Iris pigment epithelial cell (primary cell): ENCODE measurements at places on chromosomes 5 and 9.
A peak's percentile ranks its signal among the peaks of the same experiment; 100 is the strongest.

DNA sequence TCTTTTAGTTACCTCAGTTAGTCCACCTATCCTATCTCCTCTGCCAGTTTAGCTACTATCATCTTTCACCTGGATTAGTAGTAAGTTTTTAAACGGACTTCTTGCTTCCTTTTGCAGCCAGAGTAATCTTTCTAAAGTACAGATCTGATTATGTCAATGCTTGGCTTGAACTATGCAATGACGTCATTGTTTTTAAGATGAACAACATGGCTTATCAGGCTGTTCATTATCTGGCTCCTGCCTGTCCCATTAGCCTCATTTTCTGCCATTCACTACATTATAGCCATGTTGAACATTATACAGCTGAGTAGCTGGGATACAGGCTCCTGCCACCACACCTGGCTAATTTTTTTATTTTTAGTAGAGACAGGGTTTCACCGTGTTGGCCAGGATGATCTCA lies 98.7 kb downstream of the RANBP17 start:
- peak; percentile 47 for DNase-seq

DNA sequence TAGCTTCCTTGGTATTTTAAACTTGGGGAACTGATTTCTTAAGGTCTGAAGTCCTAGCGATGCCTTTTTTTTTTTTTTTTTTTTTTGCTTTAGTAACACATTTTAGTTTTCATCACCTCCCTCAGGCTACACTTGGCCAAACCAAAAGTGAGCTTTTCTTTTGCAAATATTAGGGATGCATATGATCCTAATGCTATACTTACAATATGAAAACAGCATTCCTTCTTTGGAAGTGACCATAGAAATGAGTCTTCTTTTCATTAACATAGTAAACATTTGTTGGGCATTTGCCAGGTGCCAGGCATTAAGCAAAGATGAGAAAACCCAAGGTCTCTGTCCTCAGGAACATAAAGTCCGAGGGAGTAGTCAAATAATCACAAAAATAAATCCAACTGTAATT lies 189.8 kb downstream of the ALDH1A1 start:
- DNase-seq: no peak

DNA sequence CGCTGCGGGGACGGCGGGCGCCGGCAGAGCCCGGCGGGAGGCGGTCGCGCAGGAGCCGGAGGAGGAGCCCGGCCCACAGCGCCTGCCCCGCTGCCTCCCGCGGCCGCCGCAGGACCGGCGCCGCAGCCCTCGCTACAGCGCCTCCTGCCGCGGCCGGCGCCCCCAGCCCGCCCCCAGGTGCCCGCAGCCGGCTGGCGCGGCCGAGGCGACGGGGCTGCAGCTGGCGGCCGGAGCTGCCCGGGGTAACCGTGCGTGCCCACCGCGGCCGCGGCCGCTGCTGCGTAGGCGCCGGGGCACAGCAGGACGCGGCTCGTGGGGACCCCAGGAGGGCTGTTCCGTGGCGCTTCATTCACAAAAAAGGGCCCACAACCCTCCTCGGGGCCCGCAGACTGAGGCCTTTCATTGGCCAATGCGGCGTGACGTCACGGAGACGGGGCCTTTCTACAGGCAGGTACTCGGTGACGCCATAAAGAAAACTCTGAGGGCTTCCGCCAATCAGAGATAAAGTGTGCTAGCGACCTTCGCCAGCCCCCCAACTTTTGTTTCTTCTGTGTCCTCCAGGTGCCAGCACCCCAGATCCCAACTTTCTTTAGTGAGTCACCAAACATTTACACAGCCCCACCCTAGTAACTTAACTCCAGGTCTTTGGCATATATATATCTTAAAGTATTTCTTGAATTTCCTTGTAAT lies at the start of gene CDC14B:
Gene CDC14B, minus strand, starts transcription at position 353 of the 690 bp plus-strand sequence. CDS start 465 bp downstream, outside the sequence.
- peak; percentile 95 for DNase-seq

- DNase-seq: no peak
Observed at GRCh38 chr9:135920973-135921585, 13.7 kb upstream of the CAMSAP1 start.

DNA sequence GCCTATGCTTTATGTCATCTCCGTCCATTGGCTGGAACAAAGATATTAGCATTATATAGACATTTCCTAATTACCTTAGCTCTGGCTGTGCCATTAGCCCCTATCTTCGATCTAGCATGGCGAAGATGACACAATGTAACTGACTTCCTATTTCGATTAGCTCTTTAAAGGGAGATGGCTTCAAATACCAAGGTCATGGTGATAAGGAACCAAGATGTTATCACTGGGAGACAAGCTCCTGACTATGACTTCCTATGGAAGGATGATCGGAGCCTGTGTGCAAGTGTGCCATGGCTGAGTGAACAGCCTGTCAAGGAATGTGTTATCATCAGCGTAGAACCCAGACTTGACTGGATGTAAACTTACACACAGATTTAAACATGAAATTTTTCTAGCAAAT lies 602.1 kb downstream of the PSAT1 start:
- no peak for DNase-seq

GRCh38 chr9:89284076-89284475 lies 26.9 kb upstream of the CKS2 start:
- no peak for DNase-seq

- DNase-seq: no peak
Observed at GRCh38 chr9:75995066-75995465, 104.6 kb downstream of the PCSK5 start.

GRCh38 chr5:171660434-171660833 lies 125.2 kb upstream of the SMIM23 start:
- DNase-seq: no peak

GRCh38 chr5:124740991-124741583 lies 5.4 kb downstream of the ZNF608 start:
- no peak for DNase-seq

GRCh38 chr5:43520615-43521014 lies 5.7 kb upstream of the C5orf34 start:
- no peak for DNase-seq

- DNase-seq: no peak
Observed at GRCh38 chr5:159671886-159672285, 244.4 kb upstream of the ADRA1B start.

- DNase-seq: no peak
Observed at GRCh38 chr9:95611354-95611753, 94.6 kb upstream of the PTCH1 start.

- no peak for DNase-seq
Observed at GRCh38 chr5:1636981-1637638, 113.3 kb upstream of the LPCAT1 start.

GRCh38 chr5:143494162-143494561 lies 90.7 kb upstream of the NR3C1 start:
- DNase-seq: peak; percentile 95

- DNase-seq: no peak
Observed at GRCh38 chr5:75366787-75367186, 29.8 kb downstream of the HMGCR start.

GRCh38 chr5:94691291-94691690 lies 72.8 kb downstream of the SLF1 start:
- DNase-seq: no peak

- DNase-seq: no peak
Observed at GRCh38 chr5:172674155-172674554, 33.1 kb downstream of the NEURL1B start.

GRCh38 chr5:112511920-112512319 lies 92.8 kb upstream of the EPB41L4A start:
- no peak for DNase-seq

DNA sequence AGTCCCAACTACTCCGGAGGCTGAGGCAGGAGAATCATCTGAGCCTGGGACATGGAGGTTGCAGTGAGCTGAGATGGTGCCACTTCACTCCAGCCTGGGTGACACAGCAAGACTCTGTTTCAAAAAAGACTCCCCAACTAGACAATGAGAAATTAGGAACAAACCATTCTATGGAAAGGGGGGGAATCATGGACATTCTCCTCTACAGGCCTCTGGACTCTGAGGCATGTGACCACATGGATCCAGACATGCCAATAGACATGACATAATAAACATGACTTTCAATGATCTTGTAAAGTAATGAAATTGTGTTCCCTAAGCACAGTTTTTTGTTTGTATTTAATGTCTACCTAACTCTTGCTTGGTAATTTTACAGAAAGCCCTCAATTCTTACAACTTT lies 8.8 kb downstream of the HOMER1 start:
- no peak for DNase-seq

DNA sequence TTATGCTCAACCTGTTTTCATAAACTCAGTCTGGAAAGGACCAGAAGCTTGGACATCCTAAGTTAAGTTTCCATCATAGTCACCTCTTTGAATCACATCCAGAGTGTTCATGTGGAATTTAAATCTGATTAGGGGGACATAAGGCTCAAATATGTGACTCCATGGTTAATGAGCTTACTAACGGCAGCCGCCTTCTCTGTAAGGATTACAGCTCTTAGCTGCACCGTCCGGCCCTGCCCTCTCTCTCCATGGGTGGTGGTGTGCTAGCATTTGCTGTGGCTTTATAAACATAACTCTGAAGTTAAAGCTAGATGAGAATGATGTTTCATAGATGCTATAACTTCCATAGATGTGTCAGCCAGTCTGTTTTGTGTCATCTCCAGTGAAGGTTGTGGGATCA lies 156.5 kb downstream of the TRIO start:
- no peak for DNase-seq

DNA sequence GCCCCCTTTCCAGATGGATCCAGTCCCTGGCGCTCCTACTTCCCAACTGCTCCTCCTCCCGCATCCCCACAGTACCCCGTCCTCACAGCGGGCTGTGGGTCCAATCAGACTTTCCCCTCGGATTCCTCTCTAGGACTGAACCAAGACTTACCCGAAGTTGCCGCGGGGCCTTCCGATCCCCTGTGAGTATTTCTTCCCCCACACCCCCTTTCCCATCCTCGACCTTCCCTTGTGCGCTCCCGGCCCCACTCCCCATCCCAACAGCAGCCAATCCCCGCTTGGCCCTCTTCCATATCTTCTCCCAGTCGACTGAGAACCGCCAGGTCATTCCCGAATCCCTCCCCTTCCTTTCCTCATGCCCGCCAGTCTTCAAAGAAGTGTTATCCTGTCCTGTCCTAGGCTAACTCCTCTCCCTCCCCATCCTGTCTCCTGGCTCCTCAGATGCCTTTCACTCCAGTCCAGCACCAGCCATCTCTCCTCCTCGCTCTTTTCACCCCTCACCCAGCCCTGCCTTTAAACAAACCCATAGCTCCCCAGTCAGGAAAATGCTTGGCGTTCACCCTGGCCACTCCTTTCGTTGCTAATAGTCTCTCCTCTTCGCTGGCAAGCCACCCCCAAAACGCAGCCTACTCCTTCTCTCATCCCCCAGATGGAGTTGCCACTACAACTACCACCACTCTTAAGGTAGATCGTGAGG lies 646 bp downstream of the SWI5 start:
- peak; percentile 29 for DNase-seq

GRCh38 chr9:71357346-71357745 lies 235.9 kb upstream of the TRPM3 start:
- no peak for DNase-seq

DNA sequence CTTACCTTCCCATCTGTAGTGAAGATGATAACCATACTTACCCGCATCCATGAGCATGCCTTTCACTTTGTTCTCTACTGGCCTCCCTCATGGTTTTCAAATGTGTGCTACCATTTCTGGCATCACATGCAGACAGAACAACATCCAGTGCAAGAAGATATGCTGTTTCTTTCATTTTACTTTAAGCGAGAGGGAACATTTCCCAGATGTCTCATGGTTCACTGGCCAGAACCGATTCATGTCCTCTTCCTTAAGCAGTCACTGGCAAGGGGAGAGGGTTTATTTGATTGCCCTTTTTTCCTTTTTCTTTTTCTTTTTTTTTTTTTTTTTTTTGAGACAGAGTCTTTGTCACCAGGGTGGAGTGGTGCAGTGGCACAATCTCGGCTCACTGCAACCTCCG lies 37.7 kb downstream of the ARRDC3 start:
- no peak for DNase-seq

- DNase-seq: no peak
Observed at GRCh38 chr9:134678206-134678605, 36.6 kb downstream of the COL5A1 start.

- peak; percentile 90 for DNase-seq
Observed at GRCh38 chr5:172451771-172452197, 2.5 kb downstream of the SH3PXD2B start.

- DNase-seq: no peak
Observed at GRCh38 chr9:85249313-85249621, 492.5 kb downstream of the AGTPBP1 start.

GRCh38 chr5:82137205-82137604 lies 140.9 kb downstream of the RPS23 start:
- DNase-seq: no peak

- DNase-seq: no peak
Observed at GRCh38 chr9:18989865-18990264, 43.1 kb downstream of the SAXO1 start.
